Adrenal gland (tissue), 19 donors: ENCODE measurements at places on chromosomes 12 and 14. TPM values are rescaled to one million over a fixed set of nuclear protein-coding genes. Genes with fewer than 3 reads are reported as not detected.

Gene SSPN
- polyA plus RNA-seq = 7.8 TPM

GRCh38 chr12:52798003-52798670, 2.2 kb upstream of the KRT3 start:
- DNase-seq = no peak
- H3K27ac ChIP-seq = no peak overlapping the region
- peaks cover 3% of the 10 kb centered on the region for H3K27me3 ChIP-seq
- H3K4me1 ChIP-seq = no peaks in the 10 kb centered on the region
- no peak overlapping the region for H3K4me3 ChIP-seq

Gene HEATR5A
- 39.4 TPM for polyA plus RNA-seq

Gene TCL1A
- polyA plus RNA-seq = not detected

GRCh38 chr14:74682169-74682952, 30.5 kb downstream of the AREL1 start:
- H3K27ac ChIP-seq = no peak overlapping the region
- no peak overlapping the region for H3K4me3 ChIP-seq
- no peak for DNase-seq
- H3K4me1 ChIP-seq = no peaks in the 10 kb centered on the region

GRCh38 chr14:59398841-59399240, 66.3 kb downstream of the GPR135 start:
- DNase-seq = no peak
- no peaks in the 10 kb centered on the region for H3K27me3 ChIP-seq
- H3K36me3 ChIP-seq = no peaks in the 10 kb centered on the region
- H3K4me1 ChIP-seq = no peaks in the 10 kb centered on the region

GRCh38 chr14:22420598-22421186, 168.3 kb downstream of the DAD1 start:
- no peak overlapping the region for H3K27ac ChIP-seq
- no peaks in the 10 kb centered on the region for H3K27me3 ChIP-seq
- H3K4me3 ChIP-seq = no peak overlapping the region
- no peaks in the 10 kb centered on the region for H3K36me3 ChIP-seq
- no peaks in the 10 kb centered on the region for H3K4me1 ChIP-seq

DNA sequence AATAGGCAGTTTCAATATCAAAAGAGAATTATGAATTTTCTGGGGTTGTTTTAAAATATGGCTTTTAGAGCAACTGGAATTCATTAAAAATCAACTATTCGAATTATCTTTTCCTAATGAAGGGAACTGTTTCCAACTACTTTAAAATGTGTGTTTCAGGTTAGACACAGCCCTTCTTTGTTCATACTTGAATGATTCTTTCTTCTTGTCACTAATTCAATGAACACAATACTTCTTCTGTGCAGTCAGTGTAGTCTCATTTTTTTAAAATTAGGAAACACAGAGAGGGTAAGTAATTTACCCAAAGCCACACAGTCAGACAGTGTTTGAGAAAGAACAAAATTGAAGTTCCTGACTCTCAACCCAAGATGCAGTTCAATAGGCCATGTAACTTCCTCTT, 414.0 kb downstream of the CCDC91 start:
- no peak overlapping the region for H3K4me3 ChIP-seq
- no peaks in the 10 kb centered on the region for H3K4me1 ChIP-seq
- no peak for DNase-seq
- no peaks in the 10 kb centered on the region for H3K27me3 ChIP-seq
- H3K27ac ChIP-seq = no peak overlapping the region

DNA sequence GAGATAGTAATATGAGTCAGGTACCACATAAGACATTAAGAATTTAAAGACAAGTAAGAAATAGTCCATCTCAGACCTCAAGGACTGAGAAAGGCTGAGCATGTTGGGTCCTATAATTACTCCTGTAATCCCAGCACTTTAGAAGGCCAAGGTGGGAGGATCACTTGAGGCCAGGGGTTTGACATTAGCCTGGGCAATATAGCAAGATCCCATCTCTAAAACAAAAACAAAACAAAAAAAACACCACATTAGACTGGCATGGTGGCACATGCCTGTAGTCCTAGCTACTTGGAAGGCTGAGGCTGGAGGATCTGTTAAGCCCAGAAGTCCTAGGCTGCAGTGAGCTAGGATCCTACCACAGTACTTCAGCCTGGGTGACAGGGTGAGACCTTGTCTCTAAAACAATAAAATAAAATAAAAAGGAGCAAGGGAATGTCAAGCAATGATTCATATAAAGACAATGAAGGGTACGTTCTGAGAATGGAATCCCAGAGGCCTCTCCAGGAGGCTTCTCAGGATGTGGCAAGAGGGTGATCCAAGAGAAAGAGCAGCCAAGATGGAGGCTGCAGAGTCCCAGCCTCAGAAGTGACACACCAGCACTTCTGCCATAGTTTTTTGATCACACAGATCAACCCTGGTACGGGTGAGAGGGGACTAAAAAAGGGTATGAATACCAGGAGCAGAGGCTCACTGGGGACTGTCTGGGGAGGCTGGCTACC, 206.4 kb downstream of the CRADD start:
- no peak for DNase-seq
- H3K4me3 ChIP-seq = no peak overlapping the region
- no peaks in the 10 kb centered on the region for H3K4me1 ChIP-seq
- H3K27me3 ChIP-seq = no peaks in the 10 kb centered on the region

Gene TCL1B
- polyA plus RNA-seq = not detected

Gene LUM
- polyA plus RNA-seq = 448 TPM

Gene OTX2
- not detected for polyA plus RNA-seq

- no peaks in the 10 kb centered on the region for H3K36me3 ChIP-seq
- no peaks in the 10 kb centered on the region for H3K27me3 ChIP-seq
- H3K4me3 ChIP-seq = no peak overlapping the region
- H3K27ac ChIP-seq = no peak overlapping the region
Observed at GRCh38 chr12:33044447-33044846, 147.9 kb upstream of the PKP2 start.

Gene SRSF5
- 912 TPM for polyA plus RNA-seq

DNA sequence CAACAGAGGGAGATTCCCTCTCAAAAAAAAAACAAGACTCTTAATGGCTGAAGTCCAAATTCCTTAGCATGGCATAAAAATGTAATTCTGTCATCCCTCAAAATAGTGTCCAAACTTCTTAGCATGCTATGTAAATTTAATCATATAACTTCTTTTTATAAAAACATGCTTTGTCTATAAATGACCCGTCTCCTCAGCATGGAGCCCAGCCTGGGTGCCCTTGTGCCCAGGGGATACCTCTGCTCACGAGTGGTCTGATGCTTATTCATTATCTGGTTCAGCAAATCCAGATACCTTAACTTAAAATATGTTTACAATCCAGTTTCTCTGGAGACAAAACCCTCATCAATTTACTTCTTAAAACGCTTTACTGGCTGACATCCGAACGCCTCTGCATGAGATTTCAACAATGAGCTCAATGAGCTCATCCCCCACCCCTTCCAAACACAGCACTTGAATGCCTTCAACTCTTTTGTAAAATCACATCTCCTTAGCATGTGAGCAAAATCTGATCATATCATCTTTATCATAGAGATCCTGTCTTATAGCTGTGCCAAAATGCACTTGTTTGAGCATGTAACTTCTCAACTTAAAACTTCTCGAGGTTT, 15.7 kb downstream of the RTL1 start:
- no peak overlapping the region for H3K4me3 ChIP-seq
- H3K36me3 ChIP-seq = no peaks in the 10 kb centered on the region
- no peak for DNase-seq
- no peak overlapping the region for H3K27ac ChIP-seq

GRCh38 chr14:67622675-67623074, 3.0 kb downstream of the ARG2 start:
- H3K36me3 ChIP-seq = no peaks in the 10 kb centered on the region
- H3K4me1 ChIP-seq = peaks cover 33% of the 10 kb centered on the region
- no peaks in the 10 kb centered on the region for H3K27me3 ChIP-seq
